ENCODE measurements at places on chromosomes 7 and 10.

DNA sequence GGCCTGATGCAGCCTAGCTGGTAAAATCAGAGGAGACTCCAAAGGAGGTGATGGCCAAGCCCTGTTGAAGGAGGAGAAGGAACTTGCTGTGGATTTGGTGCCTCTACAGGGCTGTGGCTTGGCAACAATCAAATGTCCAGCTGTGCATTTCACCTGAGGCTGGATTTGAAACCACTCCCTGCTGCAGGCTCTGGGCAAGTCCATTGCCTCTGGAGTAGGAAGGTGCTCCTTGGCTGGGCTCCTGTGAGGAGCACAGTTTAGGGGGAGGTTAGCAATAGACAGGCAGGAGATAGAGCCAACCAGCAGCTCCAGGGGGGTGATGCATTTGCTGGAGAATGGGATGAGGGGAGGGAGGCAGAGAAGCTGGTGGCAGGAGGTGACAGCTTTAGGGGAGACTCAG lies 26.5 kb downstream of the CDH23 start:
- DNase-seq: no peak

DNA sequence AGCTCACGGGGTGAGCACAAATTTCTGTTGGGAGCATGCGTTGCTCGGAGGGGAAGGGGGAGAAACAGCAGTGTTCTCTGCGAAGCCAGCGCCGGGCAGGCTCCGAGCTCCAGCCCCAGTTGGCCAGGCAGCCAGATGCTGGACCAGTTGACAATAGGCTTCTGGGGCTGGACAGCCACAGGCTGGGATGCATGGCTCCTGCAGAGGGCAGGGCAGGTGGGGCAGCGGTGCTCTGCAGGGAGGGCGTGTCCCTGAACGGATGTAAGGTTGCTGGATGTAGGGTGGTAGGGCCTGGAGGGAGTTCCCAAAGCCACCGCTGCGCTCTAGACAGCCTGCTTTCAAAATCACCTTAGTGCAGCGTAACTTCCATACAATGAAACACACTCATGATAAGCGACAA lies 574.9 kb downstream of the GLRX3 start:
- DNase-seq: no peak

DNA sequence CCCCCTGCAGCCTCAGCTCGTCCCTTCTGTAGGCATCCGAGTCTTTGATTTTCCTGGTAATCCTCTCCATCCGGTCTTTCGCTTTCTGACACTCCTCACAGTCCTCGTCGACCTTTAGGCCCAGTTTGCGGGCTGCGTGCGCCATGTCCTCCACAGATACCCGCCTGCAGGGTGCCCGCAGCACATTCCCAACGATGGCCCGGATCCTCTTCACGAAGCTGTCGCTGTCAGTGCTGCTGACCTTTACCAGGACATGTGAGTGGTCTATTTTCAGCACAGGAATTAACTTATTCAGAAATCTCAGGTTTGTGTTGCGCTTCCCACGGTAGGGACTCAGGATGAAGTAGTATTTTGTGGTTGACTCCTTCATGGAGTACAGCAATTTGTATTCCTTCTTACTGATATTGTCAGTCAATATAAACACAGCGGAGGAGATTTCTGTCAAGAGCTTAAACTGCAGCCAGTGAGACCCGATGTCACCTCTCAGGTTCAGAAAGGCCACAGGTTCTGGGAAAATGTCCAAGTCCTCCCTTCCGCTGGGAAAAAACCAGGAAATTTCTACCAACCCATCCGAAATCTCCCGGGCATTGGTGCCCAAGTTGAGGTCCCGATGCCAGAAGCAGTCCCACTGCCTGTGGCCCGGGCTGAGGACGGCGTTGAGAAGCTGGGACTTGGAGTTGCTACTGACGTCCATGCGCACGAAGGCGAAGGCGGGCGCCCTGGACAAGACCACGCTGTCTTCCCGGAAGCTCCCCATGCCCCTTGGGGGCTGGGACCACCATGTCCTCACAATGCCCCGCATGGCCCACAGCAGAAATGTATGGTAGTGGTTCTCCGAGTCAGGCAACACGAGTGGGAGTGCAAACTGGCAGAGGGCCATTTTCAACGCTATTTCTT lies 8.9 kb upstream of the MRPS24 start:
- no peak for DNase-seq

DNA sequence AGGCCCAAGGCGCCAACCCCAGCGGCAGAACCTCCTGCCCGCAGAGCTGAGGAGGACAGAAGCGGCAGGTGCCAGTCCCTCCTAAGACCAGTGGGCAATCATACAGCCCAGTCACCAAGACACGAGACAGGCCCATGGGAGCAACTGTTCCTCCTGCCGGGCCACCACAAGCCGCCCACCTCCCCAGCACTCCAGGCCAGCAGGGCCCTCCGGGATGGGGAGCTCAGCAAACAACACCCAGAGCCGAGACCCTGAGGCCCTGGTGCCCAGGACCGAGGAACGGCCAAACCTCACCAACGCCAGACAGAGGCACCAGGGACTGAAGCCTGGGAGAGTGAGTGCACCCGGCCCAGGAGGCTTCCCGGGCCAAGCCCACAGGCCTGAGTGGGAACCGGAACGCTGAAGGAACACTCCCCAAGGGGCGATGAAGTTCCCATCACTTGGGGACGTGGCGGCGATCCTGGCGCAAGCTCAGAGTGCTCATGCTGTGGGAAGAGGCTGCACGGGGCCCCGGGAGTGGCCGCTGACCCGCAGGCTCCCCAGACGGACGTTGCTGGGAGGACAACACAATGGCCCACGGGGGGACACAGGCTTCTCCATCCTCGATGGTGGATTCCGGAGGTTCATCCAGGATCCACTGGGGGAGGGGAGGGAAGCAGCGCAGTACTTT lies 35.1 kb downstream of the GPER1 start:
- no peak for DNase-seq

GRCh38 chr7:68249611-68250010 lies 1253.0 kb downstream of the TYW1 start:
- DNase-seq: no peak

GRCh38 chr7:35854311-35854710 lies 53.5 kb downstream of the SEPTIN7 start:
- DNase-seq: no peak

DNA sequence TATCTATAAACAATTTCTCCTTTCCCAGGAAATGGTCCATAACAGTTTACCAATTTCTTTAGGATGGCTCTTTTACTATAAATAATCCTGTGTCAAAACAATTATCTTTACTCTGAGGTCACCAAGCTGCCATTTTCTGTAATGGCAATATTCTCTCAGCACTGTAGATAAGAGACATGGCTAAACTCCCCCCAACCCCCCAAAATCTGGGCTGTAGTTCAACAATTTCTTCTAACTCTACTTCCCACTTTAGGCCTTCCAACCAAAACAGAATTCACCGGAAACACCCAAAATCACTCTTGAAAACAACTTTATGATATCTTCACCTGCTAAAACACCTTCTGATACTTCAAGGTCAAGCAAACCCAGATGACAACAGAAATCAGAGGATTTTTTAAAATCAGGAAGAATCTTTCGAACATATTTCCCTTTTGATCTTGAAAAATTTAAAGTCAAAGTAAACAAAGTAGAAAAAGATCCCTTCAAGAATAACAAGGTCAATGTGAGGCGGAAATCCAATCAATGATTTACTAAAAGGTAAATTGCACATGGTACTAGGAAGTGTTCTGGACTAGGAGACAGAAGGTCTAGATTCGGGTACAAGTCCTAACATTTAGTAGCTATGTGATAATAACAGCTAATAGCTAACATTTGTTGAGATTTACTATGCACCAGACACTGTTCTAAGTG lies 176.8 kb downstream of the CPEB3 start:
- DNase-seq: no peak

DNA sequence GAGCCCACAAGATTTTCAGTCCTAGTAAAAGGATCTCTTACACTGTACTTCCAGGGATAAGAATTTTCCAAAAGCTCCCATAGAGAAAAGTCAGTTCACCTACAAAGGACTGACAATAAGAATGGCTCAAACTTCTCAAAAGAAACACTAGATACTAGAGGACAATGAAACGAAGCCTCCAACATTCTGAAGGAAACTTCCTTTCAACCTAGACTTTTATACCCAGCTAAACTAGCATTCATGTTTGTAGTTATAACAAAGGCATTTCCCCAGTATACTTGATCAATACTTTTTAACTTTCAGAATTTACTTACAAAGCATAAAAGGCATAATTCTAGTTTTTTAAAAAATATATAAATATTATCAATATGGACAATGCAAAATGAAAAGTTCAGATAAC lies 41.0 kb upstream of the DNAAF5 start:
- DNase-seq: no peak

DNA sequence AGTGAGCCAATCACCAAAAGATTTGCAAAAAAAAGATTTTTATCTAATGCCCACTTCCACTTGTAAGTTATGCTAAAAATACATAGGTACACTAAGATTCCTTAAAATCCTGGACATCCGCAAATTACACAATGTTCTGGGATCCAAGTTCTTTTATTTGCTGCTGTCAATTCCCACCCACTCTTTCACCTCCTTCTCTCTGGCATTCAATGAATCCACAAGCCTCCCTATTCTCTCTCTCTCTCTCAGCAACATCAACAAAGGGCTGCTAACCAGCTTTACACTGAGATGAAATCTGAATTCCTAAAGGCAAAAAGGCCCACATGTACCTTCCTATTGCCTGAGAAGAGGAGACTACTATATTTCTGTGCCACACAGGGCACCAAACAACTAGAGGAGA lies 99.9 kb downstream of the ARMH3 start:
- DNase-seq: no peak

- no peak for DNase-seq
These were observed 56.0 kb downstream of the CCDC71L start for GRCh38 chr7:106604971-106605370.
